ENCODE measurements at places on chromosomes 7 and 10. TPM values are rescaled to one million over a fixed set of nuclear protein-coding genes. Genes with fewer than 3 reads are reported as not detected.

CPED1 gene
- 4.0 TPM for total RNA-seq

FRAT1 gene
- total RNA-seq, result 1.5 TPM

ITPRID1 gene
- not detected for total RNA-seq

DPYSL4 gene
- total RNA-seq, result 19.9 TPM

ATG9B gene
- not detected for total RNA-seq

BPGM gene
- 29.5 TPM for total RNA-seq

AASS gene
- 6.7 TPM for total RNA-seq

TMEM178B gene
- total RNA-seq, result 0.12 TPM

CAMK2B gene
- 0.27 TPM for total RNA-seq

PRXL2A gene
- 47.4 TPM for total RNA-seq

CALML5 gene
- not detected for total RNA-seq

RBP3 gene
- not detected for total RNA-seq

- no peak for DNase-seq
Observed at GRCh38 chr10:108204528-108205305, 1040.2 kb upstream of the SORCS1 start.

- no peak for DNase-seq
Observed at GRCh38 chr10:123021517-123021916, 12.7 kb downstream of the ACADSB start.

DNA sequence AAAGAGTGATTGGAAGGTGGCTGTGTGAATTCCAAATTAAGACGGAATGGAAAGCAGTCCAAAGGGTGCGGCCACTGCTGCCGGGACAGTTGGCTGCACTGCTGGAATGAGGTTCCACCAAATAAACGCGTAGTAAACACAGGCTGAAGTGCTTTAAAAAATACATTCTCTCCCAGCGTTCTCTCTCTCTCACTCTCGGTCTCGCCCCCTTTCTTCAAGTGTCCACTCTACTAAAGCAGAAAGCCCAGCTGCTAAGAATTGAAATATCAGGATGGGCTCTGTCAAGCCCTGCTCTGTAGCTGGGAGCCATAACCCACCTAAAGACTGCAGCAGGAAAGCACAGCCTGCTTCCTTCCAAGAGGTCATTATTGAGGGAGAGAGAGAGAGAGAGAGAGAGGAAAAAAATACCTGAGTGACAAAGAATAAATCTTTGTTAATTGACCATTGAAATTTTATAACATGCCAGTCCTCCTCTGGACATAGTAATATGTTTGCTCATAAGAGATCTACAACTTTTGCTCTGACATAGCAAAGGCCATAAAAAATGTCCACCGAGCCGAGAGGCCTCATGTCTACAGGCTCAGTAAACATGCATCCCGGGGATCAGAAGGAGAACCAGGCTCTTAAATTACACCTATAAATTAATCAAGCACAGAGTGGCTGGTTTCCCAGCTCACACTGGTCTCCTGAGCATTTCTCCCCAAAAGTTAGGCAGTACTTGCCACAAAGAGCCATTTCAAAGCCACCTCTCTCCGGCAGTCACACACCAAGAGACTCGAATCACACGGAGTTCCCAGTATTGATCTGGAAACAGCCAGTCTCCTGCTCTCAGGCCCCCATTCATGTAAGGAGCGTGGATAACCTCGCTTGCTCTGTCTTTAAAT, 72.8 kb downstream of the FGFR2 start:
- DNase-seq, result no peak

DNA sequence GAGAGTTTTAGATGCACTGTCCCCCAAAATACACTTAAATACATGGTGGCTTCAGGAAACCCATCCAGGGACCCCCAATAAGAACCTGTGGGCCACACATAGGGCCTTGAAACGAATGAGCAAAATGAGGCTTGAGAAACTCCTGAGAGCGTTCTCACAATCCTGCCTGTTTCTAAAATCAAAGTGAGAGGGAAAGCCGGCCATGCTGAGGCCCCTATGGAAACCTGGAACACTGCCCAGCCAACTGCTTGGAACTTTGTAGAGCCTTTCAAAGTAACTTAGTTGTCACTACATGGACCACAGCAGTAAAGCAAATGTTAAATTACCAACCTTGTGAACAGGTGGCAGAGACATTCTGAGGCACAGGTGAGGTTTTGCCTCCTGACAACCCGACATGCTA, 13.4 kb downstream of the SGMS1 start:
- DNase-seq, result no peak

DNA sequence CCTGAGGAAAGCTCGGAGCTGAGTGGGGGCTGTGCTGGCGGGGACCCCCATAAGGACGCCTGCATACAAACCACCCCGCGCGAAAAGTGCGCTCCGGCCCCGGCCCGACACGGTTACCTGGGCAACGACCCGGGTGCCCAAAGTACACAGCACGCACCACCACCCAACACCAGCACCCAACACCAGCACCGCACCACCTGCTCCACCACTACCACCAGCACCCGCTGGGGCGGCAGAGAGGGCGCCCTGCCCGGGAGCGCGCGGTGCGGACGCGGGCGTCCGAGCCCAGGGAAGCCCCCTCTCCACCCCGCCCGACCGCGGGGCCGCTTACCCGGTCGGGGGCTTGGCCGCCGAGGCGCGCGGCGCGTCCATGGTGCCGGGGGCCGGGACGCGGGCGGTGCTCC, 345 bp downstream of the COBL start:
- no peak for DNase-seq

- no peak for DNase-seq
Observed at GRCh38 chr7:90503367-90503766, 33.9 kb downstream of the PTTG1IP2 start.

DNA sequence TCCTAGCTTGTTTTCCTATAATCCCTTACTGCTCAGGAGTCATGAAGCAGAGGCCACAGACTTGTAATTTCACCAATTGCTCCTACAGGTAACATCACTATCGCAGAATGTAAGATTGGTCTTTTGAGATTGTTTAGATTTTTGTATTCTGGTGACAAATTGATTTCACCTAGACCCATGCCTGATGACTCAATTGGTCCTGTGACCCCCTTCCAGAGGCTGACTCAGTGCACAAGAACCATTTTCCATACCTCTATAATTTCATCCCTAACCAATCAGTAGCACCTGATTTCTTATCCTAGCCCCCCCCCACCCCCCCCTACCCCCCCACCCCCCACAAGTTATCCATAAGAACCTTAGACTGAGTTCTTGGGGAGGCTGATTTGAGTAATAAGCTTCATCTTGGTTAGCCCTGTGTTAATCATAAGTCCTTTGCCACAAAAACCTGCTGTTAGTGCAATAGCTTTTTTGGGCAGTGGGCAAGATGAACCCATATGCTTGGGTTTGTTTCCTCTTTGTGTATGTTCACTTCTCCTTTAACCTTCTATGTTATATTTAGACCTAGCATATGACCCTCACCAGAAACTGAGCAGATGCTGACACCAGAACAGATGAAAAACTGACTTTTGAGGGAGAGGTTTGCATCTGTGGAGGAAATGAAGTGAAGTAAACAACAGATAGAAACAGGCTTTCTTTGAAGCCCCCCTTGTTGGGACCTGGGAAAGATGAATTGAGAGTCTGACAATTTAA, 187.1 kb downstream of the KIF20B start:
- no peak for DNase-seq

GRCh38 chr10:121082984-121083383, 231.8 kb downstream of the WDR11 start:
- DNase-seq, result no peak

DNA sequence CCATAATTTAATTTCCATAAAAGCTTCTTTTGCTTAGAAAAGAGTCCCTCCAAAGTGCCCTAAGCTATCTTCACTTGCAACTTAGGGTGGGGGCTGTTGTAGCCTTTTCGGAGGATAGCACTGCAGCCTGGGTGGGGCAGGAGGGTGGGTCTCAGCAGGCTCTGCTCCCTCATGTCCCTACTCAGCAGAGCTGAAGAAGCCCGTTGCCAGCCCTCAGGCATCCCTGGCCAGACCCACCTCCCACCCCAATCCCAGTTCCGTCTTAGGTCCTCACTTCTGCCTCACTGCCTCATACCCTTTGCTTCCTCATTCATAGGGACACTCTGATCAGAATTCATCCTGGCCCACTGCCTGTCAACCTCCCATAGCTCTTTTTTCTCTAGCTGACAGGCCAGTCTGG, 99.8 kb upstream of the ZMIZ1 start:
- DNase-seq, result no peak

GRCh38 chr10:78066012-78066411, 32.3 kb downstream of the RPS24 start:
- no peak for DNase-seq

DNA sequence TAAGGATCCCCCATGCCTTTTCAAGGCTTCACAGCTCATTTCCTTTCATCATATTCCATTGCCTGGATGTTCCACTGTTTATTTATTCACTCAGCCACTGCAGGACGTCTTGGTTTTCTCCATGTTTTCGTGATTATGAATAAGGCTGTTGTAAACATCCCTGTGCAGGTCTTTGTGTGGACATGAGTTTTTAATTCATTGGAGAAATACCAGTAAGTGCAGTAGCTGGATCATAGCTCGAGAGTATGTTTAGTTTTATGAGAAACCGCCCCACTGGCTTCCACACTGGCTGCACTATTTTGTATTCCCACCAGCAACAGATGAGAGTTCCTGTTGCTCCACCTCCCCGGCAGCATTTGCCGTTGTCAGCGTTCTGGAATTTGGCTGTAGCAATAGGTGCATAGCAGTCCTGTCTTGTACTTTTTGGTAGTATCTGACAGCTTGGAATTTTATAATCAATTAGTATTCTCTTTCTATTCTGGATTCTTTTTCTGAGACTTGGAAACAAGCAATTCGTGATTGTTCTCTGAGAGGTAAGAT, 269.9 kb upstream of the PITRM1 start:
- no peak for DNase-seq

DNA sequence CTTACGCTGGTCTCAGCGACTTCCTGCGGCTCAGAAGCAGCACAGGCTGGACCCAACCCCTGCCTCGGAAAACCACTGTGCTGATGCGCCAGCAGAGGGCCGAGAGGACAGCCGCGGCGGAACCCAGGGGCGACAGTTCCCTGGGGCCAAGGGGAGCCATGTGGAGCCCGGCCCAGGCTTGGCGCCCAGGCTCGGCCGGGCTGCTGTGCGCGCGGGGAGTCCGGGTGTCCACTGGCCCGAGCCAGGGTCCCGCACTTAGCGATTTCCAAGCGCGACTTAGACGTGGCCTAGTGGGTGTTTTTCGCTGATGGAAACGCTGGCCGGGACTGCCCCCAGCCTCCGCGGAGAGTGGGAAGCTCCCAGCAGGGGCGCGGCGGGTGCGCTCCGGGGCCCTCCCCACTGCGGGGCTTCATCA, 18.6 kb upstream of the ZNF32 start:
- no peak for DNase-seq

GRCh38 chr10:86461963-86462804, 59.4 kb downstream of the WAPL start:
- DNase-seq, result no peak

- DNase-seq, result no peak
Observed at GRCh38 chr7:29859104-29859503, 52.8 kb downstream of the WIPF3 start.
